ENCODE measurements at places on chromosomes 13 and 19.

- H3K4me1 ChIP-seq: peaks cover 3% of the 10 kb centered on the region
- DNase-seq: no peak
- no peaks in the 10 kb centered on the region for H3K36me3 ChIP-seq
Measured at GRCh38 chr19:35408284-35409171, 37.7 kb downstream of the GPR42 start.

DNA sequence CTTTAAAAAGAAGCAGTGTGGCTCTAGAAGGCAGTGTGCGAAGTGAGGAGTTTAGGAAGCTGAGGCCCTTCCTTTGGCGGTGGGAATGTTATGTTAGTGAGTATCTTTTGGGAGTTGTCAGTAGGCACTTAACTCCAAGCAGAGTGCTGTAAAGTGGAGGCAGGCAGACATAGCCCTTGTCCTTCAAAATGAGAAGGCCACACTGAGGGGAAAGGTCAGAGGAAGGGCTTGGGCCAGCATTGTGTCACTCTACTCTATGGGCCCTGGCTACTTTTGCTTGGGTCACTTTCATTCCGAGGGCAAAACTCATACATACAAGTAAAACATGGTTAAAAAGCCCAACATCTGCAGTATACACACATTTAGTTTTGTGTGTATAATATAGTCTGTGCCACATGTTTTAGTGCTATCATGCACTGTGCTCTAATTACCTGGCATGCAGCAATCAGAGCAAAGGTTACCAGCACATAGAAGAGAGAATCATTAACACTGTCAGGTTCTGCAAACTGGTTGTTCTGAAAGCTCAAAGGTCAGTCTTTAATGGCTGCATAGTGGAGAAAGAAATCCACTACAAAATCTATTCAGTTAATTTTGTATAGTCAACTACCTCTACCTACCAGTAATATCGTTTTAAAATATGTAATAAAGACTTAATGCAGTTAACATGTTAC lies 64.4 kb downstream of the WASF3 start:
- DNase-seq: peak; percentile 69
- H3K27me3 ChIP-seq: no peaks in the 10 kb centered on the region
- H3K27ac ChIP-seq: peak overlapping the region; percentile 78
- H3K4me3 ChIP-seq: no peak overlapping the region
- H3K4me1 ChIP-seq: peaks cover 34% of the 10 kb centered on the region

DNA sequence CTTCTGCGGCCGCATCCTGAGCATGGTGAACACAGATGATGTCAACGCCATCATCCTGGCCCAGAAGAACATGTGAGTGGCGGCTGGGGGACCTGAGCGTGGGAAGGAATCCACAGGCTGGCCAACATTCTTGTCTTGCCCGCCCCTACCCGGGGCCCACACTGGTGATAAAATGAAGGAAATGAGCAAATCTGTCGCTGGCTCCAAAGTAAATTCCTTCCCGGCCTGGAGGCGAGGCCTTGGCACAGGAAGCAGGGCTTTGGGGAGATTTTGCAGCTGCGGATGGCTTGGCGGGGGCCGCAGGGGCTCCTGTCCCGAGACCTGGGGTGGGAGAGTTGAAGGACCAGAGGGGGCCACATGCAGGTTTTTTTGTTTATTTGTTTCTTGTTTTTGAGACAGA lies 4.4 kb downstream of the KXD1 start:
- H3K4me1 ChIP-seq: peaks cover 3% of the 10 kb centered on the region
- no peak overlapping the region for H3K27ac ChIP-seq
- no peak overlapping the region for H3K4me3 ChIP-seq
- no peaks in the 10 kb centered on the region for H3K27me3 ChIP-seq
- DNase-seq: peak; percentile 87

DNA sequence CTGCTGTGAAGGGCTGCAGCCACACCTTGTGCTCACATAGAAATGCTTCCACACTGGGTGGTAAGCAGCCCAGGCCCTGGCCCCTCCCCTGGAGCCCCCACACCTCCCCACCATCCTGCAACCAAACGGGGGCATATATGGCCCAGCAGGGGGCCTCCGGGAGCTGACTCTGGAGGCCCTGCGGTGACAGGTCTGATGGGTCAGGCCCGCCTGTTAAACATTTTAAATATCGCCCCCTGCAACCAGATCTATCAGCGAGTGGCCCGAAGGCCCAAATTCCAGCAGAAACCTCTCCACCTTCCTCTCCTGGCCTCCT lies 48.0 kb upstream of the KATNAL1 start:
- H3K4me3 ChIP-seq: no peak overlapping the region
- no peak overlapping the region for H3K27ac ChIP-seq
- no peaks in the 10 kb centered on the region for H3K36me3 ChIP-seq
- H3K4me1 ChIP-seq: no peaks in the 10 kb centered on the region

DNA sequence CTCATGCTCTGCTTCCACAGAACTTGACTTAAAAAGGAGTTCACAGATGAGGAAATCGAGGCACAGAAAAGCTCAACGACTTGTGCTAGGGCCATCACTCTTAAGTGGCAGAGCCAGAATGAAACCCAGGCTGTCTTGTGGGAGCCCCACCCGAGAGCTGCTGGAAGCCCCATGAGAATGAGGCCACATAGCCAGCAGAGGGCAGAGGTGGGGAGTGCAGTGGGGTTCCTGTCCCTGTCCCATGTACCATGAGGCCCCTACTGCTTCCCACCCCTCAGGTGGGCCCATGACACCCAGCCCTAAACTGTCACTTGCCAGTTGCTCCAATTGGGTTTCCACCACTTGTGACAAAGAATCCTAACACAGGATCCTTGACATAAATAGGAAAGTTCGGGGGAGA lies 175.9 kb downstream of the IRS2 start:
- H3K36me3 ChIP-seq: no peaks in the 10 kb centered on the region
- no peak overlapping the region for H3K4me3 ChIP-seq
- no peaks in the 10 kb centered on the region for H3K4me1 ChIP-seq
- H3K27me3 ChIP-seq: no peaks in the 10 kb centered on the region
- H3K27ac ChIP-seq: no peak overlapping the region
